Stimulated activated CD8-positive, alpha-beta memory T cell treated with anti-CD3 and anti-CD28 coated beads, Interleukin-4, amount 100 ng/mL, for 4 hours (primary cell): ENCODE measurements at places on chromosomes 5 and 9.

GRCh38 chr5:10520706-10521105, 43.2 kb upstream of the ANKRD33B start:
- DNase-seq: no peak

- no peak for DNase-seq
These were observed 73.8 kb downstream of the TRIO start for GRCh38 chr5:14216902-14217301.

- no peak for DNase-seq
These were observed 10.4 kb upstream of the MIER3 start for GRCh38 chr5:56962286-56962685.

DNA sequence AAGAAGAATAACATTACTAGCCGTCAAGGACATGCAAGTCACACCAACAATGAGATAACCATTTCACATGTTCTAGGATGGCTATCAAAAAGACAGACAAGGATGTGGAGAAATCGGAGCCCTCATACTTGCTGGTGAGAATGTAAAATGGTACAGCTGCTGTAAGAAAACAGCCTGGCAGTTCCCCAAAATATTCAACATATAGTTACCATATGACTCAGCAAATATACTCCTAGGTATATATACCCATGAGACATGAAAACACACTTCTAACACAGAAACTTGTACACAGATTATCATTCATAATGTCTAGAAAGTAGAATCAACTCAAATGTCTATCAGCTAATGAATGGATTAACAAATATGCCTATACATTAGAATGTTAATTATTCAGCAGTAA, 105.4 kb upstream of the PCAT7 start:
- DNase-seq: no peak

DNA sequence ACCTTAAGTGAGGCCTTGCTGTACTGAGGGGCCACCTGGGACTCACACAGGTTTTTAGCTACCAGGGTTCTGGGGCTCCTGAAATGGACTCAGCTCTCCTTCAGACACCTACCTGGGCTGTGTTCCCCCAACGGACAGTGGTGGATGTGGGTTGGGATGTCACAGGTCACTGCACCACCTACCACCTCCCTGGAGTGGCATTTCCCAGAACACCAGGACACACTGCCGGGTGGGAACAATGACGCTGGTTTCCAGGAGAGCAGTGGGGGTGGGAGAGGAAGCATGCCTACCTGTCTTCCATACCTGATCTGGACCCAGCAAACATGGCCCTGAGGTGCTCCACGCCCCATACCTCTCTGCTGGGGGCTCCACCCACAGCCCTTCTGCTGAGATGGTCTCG, 20.9 kb downstream of the ERGIC1 start:
- DNase-seq: no peak

DNA sequence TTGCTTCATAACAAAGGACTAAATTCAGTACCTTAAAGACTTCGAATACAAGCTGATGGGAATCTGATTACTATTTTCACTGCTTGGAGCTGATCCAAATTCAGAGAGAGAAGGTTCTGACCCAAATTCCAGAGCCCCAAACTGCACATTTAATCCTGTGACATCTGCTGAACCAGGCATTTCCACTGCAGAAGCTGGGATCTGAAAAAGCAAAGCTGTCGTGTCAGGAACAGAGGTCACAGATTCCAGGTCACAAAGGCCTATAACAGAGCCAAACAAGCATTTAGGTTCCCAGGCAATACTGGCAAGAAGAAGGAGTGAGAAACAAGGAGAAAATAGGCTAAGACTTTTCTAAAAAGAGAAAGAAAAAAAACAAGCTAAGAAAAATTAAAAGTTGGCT, 105.3 kb downstream of the UBAP2 start:
- no peak for DNase-seq

DNA sequence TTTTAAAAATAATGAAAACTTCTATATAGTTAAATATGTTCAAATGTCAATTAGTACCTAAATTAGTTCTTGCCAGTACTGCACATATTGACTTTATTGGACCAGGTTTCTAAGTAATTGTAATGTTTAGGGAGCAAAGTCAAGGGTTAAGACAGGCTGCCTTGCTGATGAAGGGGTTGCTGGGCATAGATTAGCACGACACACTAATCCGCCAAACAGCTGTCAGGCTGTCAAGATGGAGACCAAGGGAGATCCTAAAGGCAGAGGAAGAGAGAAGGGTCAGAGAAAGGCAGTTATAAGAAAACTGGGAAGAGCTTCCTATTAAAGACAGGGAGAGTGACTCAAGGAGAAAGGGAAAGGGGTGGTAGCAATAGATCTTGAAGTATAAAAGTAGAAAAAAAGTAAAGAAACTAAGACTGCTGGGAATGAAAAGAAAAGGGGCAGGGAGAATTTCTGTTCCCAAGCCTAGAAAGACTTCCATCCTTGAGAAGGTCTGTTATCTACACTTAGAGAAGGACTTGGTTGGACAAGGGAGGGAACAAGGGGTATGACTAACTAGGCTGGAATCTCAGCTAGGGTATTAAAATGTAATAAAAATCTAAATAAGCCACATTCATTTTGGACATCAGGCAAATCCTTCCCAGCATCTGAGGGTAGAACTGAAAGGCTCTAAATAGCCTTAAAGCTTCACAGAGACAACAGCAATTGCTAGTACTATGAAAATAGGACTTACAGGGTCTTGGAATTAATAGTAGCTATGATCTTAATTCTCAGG, 188.7 kb downstream of the FBXL17 start:
- DNase-seq: no peak

DNA sequence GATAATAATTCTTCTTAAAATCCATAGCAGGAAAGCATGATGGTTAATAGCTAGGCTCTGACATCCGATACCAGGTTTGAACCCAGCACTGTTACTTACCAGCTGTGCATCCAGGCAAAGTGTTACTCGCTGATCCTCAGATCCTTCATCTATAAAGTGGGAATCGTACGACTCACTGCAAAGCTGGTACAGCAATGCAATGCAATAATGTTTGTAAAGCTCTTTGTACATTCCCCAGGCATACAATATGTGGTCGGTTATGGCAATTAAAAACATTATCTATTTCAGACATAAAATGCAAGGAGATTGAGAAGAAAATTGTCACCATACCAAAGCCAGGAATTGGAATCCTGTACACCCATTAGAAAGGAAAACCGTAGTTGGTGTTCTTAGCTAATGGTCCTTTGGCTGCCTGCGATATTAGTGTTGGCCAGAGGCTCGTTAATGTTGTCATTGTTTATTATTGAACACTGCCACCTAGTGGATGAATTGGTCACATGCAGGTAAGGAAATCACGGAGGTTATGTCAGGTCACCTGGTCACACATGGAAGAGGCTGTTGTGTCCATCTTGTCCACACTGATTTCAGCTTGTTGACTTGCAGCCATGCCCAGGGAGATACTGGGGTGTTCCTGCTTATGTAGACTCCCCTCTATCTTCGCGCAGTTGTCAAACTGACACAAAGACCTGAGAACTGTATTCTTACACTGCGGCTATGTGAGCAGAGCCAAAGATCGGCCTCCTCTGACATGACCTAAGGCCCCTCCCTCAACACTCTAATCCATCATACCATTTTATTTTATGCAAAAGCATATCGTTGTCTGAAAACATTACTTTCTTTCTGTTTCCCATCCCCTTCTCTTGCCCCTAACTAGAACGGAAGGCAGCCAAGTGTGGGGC, 87.5 kb upstream of the PPP2R2B start:
- peak; percentile 1 for DNase-seq

GRCh38 chr5:144331361-144331760, 160.7 kb downstream of the KCTD16 start:
- no peak for DNase-seq

GRCh38 chr9:123998970-123999621, 12.5 kb upstream of the LHX2 start:
- DNase-seq: no peak

DNA sequence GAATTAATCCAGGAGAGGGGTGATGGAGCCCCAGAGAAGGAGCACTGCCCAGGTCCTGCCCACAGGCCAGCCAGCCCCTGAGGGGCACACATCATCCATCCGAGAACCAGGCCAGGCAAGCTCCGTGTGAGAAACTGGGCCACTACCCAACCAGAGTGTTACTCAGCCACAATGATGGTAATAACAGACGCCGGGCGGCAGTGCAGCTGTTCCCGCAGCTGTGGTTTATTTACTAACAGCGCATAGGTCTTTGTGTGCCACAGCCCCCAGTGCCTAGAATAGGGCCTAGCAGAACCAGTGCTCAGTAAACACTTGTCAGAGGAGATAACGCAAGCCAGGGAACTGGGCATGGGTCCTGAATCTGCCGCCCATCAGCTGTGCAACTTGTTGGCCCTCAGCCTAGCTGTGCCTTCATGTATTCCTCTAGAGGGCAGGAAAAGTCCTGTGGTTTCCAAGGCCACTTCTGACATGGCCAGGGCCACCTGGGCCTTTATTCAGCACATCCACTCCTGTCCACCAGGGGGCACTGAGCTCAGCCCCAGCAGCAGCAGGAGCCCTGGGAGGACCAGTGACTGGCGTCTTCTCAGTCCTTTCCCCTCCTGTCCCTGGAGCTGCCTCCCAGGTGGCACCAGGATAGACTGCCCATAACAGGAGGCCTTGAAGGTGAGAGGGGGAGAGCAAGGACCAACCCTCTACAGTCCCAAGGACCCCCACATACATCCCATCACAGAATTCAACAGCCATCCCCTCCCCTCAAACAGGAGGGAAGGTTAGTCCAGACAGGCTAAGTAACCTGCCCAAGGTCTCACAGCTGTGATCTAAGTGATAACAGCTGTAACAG, 2.1 kb downstream of the MXD3 start:
- DNase-seq: no peak

DNA sequence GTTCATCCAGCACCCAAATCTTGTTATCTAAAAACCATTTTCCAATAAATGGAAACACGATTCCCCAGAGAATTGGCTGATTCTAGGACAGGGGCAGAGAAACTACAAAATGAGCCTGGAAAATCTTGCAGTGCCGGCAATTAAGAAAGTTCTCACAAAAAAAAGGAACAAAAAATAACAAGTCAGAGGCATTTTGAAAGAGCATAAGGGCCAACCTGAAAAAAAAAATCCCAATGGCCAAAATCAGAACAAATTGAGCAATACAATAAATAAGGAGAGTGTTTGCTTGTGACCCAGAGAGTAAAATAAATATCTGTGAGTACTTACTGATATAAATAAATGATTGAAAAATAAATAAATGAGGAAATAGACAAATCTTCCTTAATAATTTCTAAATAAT, 55.1 kb upstream of the S1PR3 start:
- no peak for DNase-seq

DNA sequence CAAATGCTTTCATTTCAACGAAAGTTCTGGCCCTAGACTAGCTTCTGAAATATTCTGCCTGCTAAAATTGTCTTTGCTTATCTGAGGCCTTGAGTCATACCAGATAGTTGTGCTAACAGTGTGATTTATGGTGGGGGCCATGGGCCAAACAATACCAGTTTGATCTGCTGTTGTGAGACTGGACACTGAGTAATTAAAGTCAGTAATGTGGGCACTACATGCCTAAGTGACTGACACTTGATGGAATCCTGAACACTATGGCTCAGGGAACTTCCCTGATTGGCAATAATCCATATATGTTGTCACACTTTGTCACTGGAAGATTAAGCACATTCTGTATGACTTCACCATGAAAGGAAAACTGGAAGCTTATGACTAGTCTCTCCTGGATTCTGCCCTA, 127.6 kb upstream of the CYLC2 start:
- DNase-seq: no peak

- no peak for DNase-seq
These were observed 24.7 kb upstream of the TJP2 start for GRCh38 chr9:69149321-69149807.

GRCh38 chr9:16193066-16193465, 640.2 kb downstream of the CCDC171 start:
- no peak for DNase-seq

- no peak for DNase-seq
These were observed 1709.0 kb upstream of the WWC1 start for GRCh38 chr5:166582416-166582815.

DNA sequence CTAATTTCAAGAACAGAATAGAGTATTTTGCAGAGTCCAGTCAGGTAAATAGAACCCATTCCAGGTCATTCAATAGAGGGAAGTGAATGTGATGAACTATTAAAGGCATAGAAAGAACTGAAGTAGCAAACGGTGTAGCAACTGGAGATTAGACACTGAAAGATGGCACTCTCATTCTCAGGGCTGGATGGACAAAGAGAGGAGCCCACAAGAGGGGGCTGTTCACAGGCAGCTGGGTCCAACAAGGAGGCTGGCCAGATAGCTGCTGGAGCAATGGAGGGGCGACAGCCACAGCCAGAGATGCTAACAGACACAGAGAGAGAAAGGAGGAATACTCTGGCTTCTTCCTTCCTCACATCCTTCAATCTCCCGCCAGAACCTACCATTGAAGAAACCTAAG, 93.1 kb upstream of the SMARCA2 start:
- DNase-seq: no peak

DNA sequence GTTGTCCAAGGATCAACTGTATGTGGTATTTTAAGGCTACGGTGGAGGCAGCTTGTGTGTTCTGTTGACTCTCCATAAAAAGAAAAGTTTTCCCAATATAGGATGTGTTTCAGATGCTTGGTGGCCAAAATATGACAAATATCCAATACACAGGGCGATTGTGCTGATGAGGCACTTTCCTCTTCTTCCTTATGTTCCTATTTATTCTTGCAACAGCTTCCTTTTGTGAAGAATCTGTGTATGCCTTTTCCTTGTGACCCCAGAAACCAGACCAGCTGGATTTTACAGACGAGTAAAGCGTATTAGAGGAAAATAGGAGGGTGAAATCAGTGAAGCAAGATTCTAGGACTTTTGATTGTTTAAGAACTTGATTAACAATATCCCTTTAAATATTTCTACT, 452.0 kb downstream of the DMAC1 start:
- no peak for DNase-seq

- no peak for DNase-seq
These were observed 31.5 kb downstream of the MED27 start for GRCh38 chr9:132048201-132048600.

DNA sequence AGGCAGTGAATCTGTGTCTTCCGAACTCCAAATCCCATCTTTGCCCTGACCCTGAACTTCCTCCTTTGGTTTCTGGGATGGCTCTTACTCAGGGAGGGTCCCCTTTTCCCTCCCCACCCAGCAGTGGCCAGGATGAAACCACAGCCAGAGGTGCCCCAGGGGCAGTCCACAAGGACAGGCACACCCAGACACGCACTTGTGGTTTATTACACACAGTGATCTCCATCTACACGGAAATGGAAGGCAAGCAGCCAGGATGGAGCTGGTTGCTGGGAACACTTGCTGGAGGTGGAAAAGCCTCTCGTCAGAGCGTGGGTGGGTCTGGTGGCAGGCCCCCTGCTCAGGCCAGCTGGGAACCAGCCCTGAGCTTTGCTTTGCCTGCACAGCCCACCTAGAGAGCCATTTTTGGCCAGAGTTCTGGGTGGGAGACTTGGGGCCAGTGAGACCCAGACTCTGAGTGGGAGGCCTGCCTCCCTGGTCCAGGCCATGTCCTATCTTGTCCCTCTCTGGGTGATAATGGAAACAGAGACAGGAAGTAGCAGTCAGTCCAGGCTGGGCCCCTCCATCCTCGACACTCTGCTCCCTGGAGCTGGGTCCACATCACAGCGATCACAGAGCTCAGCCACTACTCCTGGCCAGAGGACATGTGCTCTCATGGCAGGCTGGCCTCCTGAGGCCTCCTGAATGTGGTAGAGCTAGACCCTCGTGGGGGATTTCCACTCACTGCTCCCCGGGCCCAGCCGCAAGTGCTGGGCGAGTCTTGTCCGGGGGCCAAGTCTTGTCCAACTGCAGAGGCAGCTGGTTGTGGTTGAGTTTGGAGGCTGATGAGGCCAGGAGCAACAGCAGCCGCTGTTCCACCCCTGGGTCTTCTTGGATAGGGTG, 5.1 kb upstream of the PHYKPL start:
- DNase-seq: no peak

- no peak for DNase-seq
These were observed 14.4 kb downstream of the GLDC start for GRCh38 chr9:6631207-6631512.
